ENCODE measurements at places on chromosomes 1 and 21.
A peak's percentile ranks its signal among the peaks of the same experiment; 100 is the strongest.

DNA sequence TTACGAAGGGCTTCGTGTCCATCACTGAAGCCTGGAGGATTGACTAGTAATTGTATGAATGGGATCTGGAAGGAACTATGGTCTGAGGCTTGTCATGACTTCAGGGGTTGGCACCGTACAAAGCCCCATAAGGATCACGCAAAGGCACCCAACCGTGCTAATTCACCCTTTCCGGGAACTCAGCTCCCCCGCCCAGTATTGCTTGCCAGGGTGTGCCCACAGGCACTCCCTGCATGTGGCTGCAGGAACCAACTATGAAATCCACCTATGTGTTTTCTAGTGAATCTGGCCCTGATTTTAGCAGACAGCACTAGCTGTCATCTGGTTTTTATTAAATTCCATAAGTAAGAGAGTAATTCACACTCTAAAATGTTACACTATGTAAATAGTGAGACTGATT lies 139.2 kb downstream of the TM2D1 start:
- DNase-seq = no peak

- peak; percentile 97 for DNase-seq
Measured at GRCh38 chr1:37946703-37947360, at the start of gene INPP5B. Gene INPP5B, minus strand, starts transcription at chr1:37947053. Its CDS starts 745 bp downstream, at chr1:37946308.

- DNase-seq = no peak
Measured at GRCh38 chr1:107899655-107900054, 65.3 kb downstream of the VAV3 start.

DNA sequence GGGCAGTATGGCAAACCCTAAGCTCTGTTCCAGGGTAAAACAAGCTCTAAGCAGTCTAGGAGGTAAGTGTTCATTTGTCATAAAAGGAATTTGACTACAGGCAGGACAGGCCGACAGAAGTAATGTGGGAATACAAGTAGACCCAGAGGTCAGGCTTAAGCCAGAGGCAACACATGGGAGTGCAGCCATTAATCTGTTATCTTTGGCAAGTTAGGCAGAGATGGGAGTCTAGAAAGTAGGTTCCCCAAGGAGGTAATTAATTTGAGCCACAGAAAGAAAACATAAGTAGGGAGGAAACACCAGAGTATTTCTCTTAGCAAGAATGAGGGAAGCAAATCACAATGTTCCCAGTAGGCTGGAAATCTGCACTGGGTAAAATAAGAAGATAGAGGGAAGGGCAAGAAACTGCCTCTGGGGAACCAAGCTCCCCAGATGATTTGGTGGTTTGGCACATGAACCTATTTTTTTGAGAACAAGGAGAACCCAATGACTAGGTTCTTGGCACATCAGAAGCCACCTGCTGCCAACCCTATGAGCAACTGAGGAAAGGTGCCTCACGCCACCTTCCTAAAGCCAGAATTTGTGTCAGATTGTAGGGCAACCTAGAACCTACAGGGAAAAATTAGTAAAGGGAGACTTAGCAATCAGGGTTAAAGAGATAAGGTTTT lies 636.4 kb upstream of the PLXNA2 start:
- no peak for DNase-seq

DNA sequence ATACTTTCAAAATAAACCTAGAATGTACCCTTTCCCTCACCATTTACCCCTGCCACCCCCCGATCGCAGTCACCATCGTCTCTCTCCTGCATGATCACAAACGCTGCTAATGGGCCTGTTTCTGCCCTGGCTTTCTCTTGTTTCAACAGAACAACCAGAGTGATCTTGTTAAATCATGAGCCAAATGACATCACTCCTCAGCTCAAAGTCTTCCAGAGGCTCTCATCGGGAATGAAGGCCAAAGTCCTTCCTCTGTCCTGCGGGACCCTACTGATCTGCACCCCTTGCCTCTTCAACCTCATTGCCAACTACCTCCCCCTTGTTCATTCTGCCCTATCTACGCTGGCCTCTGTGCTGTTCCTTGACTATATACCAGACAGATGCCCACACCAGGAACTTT lies 39.4 kb upstream of the PTGFRN start:
- DNase-seq = no peak

DNA sequence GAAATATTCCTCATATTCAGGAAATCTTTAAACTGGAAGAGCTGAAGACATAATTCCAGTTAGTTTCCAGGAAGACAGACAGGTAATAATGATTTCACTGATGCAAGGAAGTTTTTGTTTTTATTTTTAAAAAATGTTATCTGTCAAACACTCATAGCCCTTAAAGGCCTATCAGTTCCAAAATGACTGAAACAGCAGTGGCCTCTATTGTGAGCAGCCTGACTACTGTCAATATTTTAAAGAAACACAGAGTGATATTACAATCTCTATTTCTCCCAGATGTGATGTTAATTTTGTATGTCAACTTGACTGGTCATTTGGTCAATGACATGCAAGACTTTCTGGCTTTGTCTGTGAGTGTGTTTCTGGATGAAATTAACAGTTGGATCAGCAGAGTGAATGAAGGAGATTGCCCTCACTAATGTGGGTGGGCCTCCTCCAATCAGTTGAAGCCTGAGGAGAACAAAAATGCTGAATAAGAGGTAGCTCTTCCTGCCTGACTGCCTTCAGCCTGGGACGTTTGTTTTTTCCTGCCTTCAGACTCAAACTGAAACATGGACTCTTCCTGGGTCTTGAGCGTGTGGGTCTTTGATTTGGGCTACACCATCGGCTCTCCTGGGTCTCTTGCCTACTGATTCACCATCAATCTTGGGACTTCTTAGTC lies 31.3 kb upstream of the SLC30A10 start:
- no peak for DNase-seq

DNA sequence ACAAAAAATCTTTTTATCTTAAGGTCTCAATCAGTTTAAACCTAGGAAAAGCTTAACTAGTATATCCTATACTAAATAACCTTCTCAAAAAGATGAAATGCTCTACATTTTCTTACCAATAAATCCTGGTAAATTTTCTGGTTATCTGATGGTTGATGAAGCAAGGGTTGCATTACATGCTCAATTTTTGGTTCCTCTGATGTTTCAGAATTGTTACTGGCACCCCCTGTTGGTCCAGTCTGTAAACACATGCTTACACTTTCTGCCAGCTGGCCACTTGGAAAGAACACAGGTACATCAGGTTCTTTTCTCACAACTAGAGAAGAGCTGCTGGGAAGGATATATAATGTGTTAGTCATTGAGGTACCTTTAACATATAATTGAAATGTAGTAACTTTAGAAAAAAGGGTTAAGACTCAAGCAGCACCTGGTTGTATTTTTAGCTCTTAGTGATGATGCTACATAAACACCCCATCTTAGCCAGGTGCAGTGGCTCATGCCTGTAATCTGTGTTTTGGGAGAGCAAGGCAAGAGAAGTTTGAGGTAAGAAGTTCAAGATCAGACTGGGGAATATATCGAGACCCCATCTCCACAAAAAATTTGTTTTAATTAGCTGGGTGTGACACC lies 30.9 kb upstream of the TAL1 start:
- DNase-seq = no peak

- DNase-seq = no peak
Measured at GRCh38 chr1:228205526-228206436, 2.1 kb upstream of the OBSCN start.

GRCh38 chr1:1903224-1903623 lies 11.8 kb upstream of the CALML6 start:
- DNase-seq = no peak

DNA sequence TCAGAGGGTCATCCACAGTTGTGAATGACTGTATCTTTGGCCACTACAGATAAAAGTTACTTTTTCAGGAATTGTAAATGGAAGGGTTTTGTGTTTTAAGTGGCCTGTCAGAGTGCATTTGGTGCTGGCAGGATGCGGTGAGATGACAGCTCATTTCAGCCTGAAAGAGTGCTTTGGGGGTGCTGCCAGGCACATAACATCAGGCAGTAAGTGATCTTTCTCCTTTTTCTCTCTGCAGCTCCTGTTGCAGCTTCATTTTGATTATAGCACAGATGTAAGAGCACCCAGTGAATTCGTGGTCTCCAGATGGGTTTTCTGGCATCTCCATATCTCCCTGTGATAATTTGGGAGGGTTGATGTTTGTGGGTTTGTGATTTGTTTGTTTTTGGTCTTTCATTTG lies 14.8 kb upstream of the FAM163A start:
- no peak for DNase-seq

- no peak for DNase-seq
Measured at GRCh38 chr1:68051475-68051874, 1.0 kb upstream of the DIRAS3 start.

DNA sequence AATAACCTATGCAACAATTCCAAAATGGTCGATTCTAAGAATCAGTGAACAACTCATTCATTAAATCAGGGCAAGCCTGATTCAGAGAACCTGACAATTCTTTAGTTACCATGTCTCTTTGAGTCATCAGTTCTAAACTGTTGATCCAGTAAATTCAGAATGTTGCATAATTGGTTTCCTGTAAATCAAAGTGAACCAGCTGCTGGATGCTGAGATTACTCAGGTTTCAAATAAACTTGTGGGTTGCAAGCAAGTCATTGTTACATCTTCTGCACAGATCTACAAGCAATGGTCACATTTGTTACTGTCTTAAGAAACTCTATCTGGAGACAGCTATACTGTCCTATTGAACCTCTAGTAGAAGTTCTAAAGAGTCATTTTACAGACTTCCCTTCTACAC lies 16.5 kb downstream of the PLA2G2D start:
- no peak for DNase-seq

- DNase-seq = no peak
Measured at GRCh38 chr1:60572378-60572777, 498.8 kb upstream of the C1orf87 start.

GRCh38 chr1:31696242-31696641 lies 7.6 kb downstream of the COL16A1 start:
- no peak for DNase-seq

- DNase-seq = no peak
Measured at GRCh38 chr1:84208935-84209334, 64.9 kb downstream of the PRKACB start.

- DNase-seq = no peak
Measured at GRCh38 chr1:239006276-239006675, 380.1 kb upstream of the CHRM3 start.

GRCh38 chr1:2272686-2273400 lies 44.7 kb downstream of the SKI start:
- DNase-seq = no peak

GRCh38 chr1:110056285-110056683 lies 14.2 kb downstream of the ALX3 start:
- no peak for DNase-seq

DNA sequence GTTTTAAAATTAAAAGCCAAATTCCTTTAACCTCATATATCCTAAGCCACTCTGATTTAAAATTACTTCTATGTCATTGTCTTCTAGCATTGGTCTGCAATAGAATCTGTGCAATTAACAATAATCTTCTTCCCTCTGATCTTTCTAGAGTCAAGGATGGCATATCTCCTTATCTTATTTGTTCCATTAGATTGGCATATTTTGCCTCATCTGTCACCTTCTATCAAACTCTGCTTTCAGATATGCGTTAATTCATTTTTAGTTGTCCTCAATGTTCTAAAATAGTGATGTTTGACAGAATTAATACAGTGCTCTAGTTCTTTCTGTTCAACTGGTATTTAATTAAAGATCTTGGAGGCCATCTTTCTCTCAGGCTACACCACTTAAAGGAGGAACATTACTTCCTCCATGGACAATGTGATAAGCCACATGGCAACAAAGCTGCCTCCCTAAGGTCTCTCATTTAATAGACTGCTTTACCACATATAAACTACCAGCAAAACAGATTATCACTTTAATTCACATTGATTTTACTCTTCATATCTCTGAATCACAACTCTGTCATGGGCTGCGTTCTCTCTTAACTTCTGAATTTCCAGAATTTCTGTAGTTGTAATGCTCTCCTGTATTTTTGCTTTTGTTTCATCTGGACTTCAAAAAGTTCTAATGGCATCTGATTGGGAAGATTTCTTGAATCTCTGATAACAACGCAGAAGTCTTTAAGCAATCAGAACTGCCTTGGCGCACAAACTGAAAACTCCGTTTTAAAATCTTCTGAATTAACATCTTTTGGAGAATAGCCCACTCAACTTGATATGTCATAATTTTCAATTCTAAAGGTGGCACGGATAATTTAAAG lies 2.8 kb downstream of the NRIP1 start:
- no peak for DNase-seq

DNA sequence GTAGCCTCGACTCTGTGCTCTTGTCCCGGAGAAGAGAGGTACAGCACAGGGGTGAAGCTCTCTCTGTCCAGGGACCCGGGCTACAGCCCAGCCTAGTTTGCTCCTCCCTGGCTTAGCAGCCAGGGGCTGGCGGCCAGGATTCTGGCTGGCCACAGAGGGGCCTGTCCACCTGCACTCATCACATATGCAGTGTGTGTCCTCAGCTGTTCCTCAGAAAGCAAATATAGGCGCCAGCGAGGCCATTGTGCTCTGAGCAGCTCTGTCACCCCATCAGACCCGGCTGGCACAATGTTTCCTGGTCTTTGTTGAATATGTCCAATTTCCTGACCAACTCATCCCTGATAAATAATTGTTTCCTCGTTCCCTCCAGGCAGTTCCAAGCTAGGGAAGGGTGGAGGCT lies 28.5 kb downstream of the KCND3 start:
- no peak for DNase-seq
